ENCODE measurements at places on chromosomes 11 and 22.

DNA sequence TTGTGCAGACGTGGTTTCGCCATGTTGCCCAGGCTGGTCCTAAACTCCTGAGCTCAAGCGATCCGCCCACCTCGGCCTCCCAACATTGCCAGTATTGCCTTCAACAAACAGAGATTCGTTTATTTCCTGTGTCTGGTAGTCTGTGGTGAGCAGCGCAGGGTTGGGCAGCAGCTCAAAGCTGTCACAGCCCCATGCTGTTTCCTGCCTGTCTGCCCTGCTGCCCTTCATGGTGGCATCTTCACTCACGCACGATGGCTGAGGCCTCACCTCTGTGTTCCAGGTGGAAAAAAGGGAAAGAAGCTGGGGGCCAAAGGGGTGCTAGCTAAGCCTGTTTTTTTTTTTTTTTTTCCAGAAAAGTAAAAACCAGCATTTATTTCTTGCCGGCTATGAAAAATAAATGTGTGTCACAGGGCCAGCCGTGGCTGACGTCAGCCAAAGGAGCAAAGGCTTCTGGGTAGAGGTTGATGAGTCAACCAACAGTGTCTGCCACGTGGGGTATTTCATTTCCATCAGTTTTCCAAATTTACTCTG is 28.8 kb downstream of the TBC1D22A start:
- no peak for DNase-seq

DNA sequence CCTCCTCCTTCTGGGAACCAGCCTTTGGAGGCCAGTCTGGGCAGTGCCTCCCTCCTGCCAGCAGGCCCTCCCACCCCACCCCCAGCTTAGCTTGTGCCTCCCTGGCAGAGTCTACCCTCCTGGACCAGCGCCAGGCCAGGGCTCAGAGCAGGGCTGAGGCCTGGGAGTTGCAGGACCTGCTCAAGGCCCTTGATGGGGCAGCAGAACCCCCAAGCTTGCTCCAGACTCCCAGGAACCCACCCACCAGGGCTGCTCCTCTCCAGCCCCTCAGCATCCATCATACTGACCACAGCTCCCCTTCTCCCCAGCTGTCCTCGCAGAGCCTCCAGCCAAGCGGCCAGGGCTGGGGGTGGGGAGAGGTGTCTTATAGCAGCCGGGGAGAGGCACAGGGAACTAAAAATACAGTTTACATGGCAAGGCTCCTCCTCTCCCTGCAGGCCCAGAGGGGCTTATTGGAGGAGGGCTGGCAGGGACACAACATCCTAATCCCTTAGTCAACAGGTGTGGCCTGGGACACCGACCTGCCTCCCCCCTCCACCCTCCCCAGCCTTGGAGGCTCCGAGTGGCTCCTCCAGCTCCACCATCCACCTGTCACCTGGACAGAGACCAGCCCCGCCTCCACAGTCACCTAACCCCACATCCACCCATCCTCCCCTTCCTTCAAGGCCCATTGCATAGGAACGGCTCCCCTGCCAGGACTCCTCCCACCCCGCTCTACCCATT is 5.2 kb upstream of the MB start:
- no peak for DNase-seq

DNA sequence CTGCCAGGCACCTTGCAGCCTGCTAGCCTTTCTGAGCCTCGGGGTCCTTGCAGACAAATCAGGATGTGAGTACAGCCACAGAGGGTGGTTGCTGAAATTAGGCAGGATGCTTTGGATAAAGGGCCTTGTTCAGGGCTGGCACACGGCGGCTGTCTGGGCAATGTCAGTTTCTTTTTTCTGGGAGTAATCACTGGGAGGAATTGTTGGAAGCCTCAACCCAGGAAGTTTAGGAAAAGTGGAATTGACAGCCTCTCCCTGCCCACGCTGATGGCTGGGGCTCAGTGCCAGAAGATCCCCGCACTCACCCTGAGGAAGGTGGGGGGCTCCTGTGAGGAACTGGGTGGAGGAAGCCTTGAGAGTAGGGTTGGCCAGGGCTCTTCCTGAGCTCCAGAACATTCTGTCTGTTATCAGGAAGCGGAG is 37.4 kb downstream of the CD82 start:
- no peak for DNase-seq

- no peak for DNase-seq
Observed at GRCh38 chr11:97359016-97359415, 969.2 kb downstream of the JRKL start.

- DNase-seq: no peak
Observed at GRCh38 chr11:11757909-11758308, 83.9 kb upstream of the USP47 start.

DNA sequence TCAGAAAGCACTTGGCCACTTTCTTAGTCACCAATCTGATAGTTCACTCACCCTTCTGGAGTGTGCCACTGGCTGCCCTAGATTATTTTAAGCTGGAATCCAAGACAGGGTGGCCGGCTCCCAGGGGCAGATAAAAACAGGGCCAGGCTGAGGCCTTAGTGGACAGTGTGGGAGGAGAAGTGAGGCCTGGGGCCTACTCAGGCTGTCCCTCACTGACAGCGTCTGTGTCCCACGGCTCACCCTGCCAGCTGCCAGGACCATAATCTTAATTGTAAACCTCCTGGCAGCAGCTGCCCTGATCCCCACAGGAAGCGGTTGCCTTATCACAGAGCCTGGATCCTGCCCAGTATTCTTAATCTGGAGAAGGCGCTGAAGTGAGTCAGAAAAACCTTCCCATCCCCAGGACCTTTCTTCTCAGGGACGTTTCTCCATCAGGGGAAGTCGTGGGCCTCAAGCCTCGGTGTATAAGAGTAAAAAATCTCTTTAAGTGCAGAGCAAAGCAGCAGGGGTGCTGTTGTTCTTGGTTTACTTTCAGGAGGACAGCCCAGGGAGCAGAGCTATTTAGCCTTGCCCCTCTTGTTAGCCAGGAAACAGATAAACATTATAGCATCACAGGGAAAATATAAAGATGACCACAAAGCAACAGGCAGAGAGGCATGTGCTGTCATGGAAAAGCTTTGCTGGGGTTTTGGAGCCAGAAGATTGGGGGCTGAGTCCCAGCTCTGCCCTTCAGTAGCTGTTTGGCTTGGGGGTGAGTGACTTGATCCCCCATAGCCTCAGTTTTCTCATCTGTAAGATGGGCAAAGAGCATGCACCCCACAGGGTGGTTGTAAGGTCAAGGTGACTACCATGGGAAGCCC is 39.6 kb downstream of the TSPAN18 start:
- DNase-seq: no peak

DNA sequence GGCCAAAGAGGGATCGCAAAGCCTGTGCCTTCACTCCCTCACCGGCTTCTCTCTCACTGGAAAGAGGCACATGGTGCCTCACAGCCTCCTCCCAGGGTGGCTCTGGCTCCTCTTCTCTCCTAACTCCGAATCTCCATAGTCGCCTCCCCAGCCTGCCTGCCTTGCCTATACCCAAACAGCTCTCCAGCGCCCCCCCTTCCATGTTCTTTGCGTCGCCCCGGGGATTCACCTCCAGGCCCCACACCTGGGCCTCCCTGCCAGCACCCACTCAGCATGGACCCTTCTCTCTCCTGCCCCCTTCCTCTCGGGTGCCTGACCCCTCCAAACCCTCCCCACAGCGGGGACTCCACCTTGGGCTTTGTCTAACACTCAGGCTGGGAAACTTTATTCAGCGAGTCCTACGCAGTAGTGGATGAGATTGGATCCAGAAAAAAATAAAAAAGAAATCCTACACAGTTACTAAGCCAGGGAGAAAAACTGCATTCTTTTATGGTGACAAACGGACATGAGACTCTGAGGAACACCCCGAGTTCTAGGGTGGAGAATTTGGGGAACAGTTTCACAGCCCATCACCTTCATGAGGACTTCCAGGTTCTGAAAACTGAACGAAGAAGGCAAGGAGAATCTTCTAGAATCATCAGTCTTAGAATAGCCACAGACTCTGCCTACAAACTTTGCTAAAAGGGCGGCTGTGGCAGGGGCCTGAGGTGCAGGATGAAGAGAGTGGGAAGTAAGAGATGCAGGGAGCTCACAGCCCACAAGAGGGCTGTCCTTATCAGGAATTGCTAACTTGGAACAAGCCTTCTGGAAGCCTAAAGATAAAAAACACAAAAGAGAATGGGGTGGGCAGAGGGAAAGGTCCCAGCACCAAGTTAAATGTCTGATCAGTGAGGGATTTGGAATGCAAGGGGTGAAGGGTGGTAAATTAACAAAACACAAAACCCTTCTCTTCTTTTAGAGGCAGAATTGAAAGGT is 5.3 kb downstream of the PPM1F start:
- no peak for DNase-seq
